Neural crest cell (in vitro differentiated cells): ENCODE measurements at places on chromosomes 2 and 18.

- no peak overlapping the region for H3K27ac ChIP-seq
- no peaks in the 10 kb centered on the region for H3K27me3 ChIP-seq
- no peaks in the 10 kb centered on the region for H3K4me1 ChIP-seq
- H3K36me3 ChIP-seq = peaks cover 5% of the 10 kb centered on the region
- no peak overlapping the region for H3K4me3 ChIP-seq
- no peak for DNase-seq
Observed at GRCh38 chr18:7923105-7923504, 356.0 kb downstream of the PTPRM start.

- no peaks in the 10 kb centered on the region for H3K27me3 ChIP-seq
- H3K27ac ChIP-seq = no peak overlapping the region
- H3K4me1 ChIP-seq = no peaks in the 10 kb centered on the region
- no peak overlapping the region for H3K4me3 ChIP-seq
Observed at GRCh38 chr18:63223837-63224236, 95.7 kb downstream of the BCL2 start.

- DNase-seq = no peak
- no peaks in the 10 kb centered on the region for H3K27me3 ChIP-seq
- no peak overlapping the region for H3K4me3 ChIP-seq
- H3K36me3 ChIP-seq = peaks cover 6% of the 10 kb centered on the region
- H3K4me1 ChIP-seq = no peaks in the 10 kb centered on the region
Observed at GRCh38 chr18:51154431-51155063, 42.9 kb downstream of the MEX3C start.

DNA sequence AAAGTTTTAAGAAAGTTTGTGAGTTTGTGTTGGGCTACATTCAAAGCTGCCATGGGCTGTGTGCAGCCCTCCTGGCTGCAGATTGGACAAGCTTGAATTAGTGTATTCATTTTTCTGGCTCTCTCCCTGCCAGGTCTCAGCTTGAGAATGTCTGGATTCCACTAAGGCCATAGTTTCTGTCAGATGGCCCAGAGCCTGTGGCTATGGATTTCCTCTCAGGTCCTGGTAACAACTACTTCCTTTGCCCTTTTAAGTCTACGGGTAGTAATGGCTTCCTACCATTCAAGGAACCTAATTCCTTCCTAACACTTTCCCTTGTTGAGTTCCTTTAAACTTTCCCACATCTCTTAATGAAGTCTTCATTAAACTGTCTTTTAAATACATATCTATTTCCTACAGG, 24.3 kb upstream of the PSMD14 start:
- peaks cover 1% of the 10 kb centered on the region for H3K27me3 ChIP-seq
- no peaks in the 10 kb centered on the region for H3K4me1 ChIP-seq
- no peak overlapping the region for H3K27ac ChIP-seq
- H3K4me3 ChIP-seq = no peak overlapping the region
- no peak for DNase-seq

GRCh38 chr18:53790786-53791185, 433.7 kb downstream of the MBD2 start:
- H3K4me3 ChIP-seq = no peak overlapping the region
- H3K27me3 ChIP-seq = no peaks in the 10 kb centered on the region
- H3K4me1 ChIP-seq = no peaks in the 10 kb centered on the region
- no peak for DNase-seq
- no peak overlapping the region for H3K27ac ChIP-seq

GRCh38 chr2:69785358-69785757, 43.4 kb downstream of the ANXA4 start:
- H3K4me3 ChIP-seq = no peak overlapping the region
- H3K36me3 ChIP-seq = no peaks in the 10 kb centered on the region
- no peak for DNase-seq
- H3K27me3 ChIP-seq = no peaks in the 10 kb centered on the region
- H3K27ac ChIP-seq = no peak overlapping the region
- peaks cover 15% of the 10 kb centered on the region for H3K4me1 ChIP-seq

GRCh38 chr2:111905990-111906735, 7.8 kb downstream of the MERTK start:
- H3K4me3 ChIP-seq = peak overlapping the region; percentile 41
- peaks cover 52% of the 10 kb centered on the region for H3K4me1 ChIP-seq
- peaks cover 13% of the 10 kb centered on the region for H3K27me3 ChIP-seq
- no peak for DNase-seq
- H3K27ac ChIP-seq = peak overlapping the region; percentile 64
- no peaks in the 10 kb centered on the region for H3K36me3 ChIP-seq

DNA sequence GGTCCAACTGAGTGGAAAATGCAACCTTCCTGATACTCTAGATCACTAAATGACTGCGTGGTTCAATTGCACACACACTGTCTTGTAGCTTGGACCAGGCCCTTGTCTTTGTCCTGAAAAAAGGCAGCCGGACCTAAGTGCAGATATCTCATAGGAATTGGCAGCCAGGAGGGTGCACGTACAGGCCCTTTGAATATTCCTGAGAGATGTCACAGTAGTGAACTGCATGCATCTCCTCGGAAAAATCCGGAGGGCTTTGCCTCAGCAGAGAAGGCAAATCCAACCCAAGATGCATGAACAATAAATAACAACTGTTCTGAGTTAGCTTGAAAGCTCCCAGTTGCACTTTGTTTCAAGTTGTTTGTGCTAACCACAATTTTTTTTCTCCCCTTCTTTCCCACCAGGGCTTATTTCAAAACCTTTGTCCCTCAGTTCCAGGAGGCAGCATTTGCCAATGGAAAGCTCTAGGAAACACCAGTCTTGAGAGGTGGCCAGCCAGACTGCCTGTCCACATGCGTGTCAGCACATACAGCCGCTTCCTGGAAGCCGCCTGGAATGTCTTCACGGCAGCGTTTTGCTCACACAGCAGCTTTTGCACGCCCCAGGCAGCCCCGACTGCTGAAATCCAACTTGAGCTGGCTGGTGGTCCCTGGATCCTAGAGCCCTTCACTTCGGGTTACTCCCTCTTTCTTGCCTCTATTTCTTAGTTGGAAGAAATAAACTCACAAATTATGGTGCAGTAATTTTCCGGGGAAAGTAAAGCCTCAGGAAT, 54.4 kb upstream of the FOSL2 start:
- no peak overlapping the region for H3K4me3 ChIP-seq
- no peaks in the 10 kb centered on the region for H3K36me3 ChIP-seq
- no peak for DNase-seq
- H3K27me3 ChIP-seq = no peaks in the 10 kb centered on the region
- H3K27ac ChIP-seq = no peak overlapping the region
- H3K4me1 ChIP-seq = peaks cover 40% of the 10 kb centered on the region

DNA sequence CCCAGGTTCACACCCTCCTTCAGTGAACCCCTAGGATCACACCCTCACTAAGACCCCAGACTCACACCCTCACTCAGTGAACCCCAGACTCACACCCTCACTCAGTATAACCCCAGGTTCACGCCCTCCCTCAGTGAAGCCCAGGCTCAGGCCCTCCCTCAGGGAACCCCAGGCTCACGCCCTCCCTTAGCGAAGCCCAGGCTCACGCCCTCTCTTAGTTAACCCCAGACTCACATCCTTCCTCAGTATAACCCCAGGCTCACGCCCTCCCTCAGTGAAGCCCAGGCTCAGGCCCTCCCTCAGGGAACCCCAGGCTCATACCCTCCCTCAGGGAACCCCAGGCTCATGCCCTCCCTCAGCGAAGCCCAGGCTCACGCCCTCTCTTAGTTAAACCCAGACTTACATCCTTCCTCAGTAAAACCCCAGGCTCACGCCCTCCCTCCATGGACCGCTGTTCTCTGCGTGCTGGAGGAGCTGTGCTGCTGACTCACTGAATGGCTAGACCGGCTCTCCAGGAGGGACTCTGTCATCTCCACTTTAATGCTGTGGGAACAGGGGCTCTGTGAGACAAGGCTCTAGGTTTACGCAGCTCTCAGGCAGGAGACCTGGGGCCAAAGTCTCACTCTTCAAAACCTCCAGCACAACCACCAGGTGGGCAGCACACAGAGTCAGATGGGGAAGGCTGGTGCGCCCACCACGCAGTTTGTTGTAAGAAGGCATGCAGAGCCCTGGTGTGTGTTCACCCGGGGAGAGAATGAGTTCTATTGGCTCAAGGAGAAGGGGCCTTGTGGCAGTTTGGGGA, 506.9 kb upstream of the MYT1L start:
- peak overlapping the region; percentile 92 for H3K27ac ChIP-seq
- no peak overlapping the region for H3K4me3 ChIP-seq
- H3K27me3 ChIP-seq = no peaks in the 10 kb centered on the region
- no peaks in the 10 kb centered on the region for H3K4me1 ChIP-seq
- no peaks in the 10 kb centered on the region for H3K36me3 ChIP-seq
- DNase-seq = no peak

DNA sequence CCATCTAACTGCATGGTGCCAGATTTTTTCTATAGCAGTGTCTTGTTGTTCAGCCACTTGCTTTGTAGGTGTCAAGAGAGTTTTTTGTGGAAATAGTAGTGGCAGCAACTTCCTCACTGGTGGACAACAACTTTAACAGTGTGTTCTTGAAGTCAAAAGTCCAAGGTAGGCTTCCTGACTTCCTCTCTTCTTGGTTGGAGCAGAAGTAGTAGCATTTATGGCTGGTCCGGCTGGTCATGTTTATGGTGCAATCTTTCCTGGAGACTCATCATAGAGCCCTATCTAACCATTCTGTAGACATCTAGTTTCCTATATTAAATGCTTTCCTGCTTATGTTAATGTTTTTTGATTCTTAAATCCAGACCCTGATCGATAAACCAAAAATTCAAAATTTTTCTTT, 11.7 kb downstream of the GPR75 start:
- no peak overlapping the region for H3K4me3 ChIP-seq
- peaks cover 9% of the 10 kb centered on the region for H3K36me3 ChIP-seq
- H3K4me1 ChIP-seq = no peaks in the 10 kb centered on the region
- H3K27ac ChIP-seq = no peak overlapping the region
- no peak for DNase-seq

GRCh38 chr18:57311472-57311871, 40.9 kb upstream of the ST8SIA3 start:
- no peak overlapping the region for H3K4me3 ChIP-seq
- no peaks in the 10 kb centered on the region for H3K27me3 ChIP-seq
- no peak overlapping the region for H3K27ac ChIP-seq
- no peaks in the 10 kb centered on the region for H3K36me3 ChIP-seq
- no peak for DNase-seq
- no peaks in the 10 kb centered on the region for H3K4me1 ChIP-seq

- peaks cover 6% of the 10 kb centered on the region for H3K36me3 ChIP-seq
- H3K27me3 ChIP-seq = no peaks in the 10 kb centered on the region
- no peak overlapping the region for H3K4me3 ChIP-seq
- peaks cover 20% of the 10 kb centered on the region for H3K4me1 ChIP-seq
Observed at GRCh38 chr2:145065342-145065741, 545.4 kb upstream of the ZEB2 start.

- peaks cover 9% of the 10 kb centered on the region for H3K4me1 ChIP-seq
- no peak overlapping the region for H3K27ac ChIP-seq
- H3K27me3 ChIP-seq = peaks cover 27% of the 10 kb centered on the region
- H3K4me3 ChIP-seq = no peak overlapping the region
Observed at GRCh38 chr18:46565256-46565655, 91.8 kb downstream of the LOXHD1 start.

DNA sequence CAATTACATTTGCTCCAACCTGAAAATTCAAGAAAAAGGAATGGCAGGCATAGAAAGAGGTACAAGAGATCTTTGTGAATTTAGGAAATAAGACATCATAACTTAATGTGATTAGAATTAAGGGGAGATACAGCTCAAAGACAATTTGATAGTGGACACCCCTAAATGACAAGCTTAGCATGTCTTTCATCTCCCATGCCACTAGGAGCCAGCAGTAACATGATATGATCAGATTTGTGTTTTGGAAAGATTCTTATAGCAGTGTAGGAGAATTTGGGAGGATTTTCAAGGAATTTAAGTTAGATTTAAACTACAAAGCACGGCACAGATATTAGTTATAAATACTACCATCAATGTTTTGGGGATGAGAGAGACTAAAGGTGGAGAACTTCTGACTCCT, 340.8 kb downstream of the RDH14 start:
- H3K4me3 ChIP-seq = no peak overlapping the region
- H3K27me3 ChIP-seq = peaks cover 5% of the 10 kb centered on the region

DNA sequence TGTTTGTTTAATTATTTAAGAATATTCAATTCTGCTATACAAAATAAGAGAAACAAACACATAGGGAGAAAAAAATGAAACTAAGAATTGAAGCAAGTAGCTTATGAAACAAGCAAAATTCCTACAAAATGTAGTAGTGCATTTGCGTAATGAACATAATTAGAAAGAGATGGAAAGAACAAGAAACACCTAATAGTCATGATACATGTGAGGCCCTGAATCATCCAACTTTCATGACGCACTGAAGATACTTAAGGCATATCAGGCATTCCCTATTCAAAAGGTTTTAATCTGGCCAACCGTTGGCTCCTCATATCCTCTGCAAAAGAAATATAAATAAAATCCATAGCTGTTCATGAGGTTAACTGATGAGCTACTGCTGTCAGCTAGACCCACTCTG, 14.5 kb upstream of the NAB1 start:
- DNase-seq = no peak
- H3K27me3 ChIP-seq = no peaks in the 10 kb centered on the region
- no peaks in the 10 kb centered on the region for H3K36me3 ChIP-seq
- peaks cover 5% of the 10 kb centered on the region for H3K4me1 ChIP-seq
- H3K4me3 ChIP-seq = no peak overlapping the region

GRCh38 chr2:236715491-236715961, 145.9 kb downstream of the ACKR3 start:
- peak; percentile 26 for DNase-seq
- no peak overlapping the region for H3K4me3 ChIP-seq
- H3K4me1 ChIP-seq = peaks cover 54% of the 10 kb centered on the region
- no peaks in the 10 kb centered on the region for H3K36me3 ChIP-seq
- peaks cover 20% of the 10 kb centered on the region for H3K27me3 ChIP-seq

- no peak overlapping the region for H3K27ac ChIP-seq
- no peaks in the 10 kb centered on the region for H3K27me3 ChIP-seq
- H3K4me3 ChIP-seq = no peak overlapping the region
- DNase-seq = no peak
- peaks cover 47% of the 10 kb centered on the region for H3K36me3 ChIP-seq
- H3K4me1 ChIP-seq = peaks cover 21% of the 10 kb centered on the region
Observed at GRCh38 chr2:148719941-148720436, 75.4 kb downstream of the EPC2 start.

DNA sequence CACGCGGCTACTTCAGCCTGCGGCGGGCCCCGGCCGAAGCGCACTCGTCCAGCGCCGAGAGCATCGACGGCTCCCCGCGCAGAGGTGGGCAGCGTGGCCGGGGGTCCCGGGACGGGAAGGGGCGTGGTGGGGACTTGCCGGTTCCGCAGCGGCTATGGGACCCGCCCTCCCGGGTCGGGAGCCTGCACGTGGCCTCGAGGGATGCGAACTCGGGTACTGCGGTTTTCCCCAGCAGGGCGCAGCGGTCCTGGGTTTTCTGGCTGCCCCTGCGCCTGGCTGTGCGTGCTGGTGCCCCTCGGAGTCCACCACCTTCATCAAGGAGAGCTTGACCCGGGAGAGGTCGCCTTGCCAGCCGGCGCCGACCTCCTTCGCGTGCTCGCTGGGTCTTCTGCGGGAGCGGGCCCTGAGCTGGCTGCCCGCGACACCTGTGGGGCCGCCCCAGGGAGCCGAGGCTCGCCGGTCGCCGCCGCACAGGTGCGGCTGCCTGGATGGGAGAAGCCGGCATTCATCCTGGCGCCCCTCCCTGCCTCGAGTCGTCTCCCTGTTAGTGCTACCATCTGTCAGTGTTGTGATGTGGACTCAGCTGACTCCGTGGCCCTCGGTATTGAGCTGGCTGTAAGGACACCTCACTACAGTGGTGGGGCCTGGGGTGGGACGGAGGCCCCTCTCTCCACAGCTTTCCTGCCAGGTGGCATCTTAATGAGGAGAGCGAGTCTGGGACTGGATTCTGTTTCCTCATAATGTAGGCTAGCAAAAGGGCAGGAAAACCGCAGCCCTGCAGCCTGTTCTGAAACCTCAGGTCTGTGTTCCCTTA, 177.3 kb downstream of the AGAP1 start:
- H3K4me1 ChIP-seq = peaks cover 39% of the 10 kb centered on the region
- no peaks in the 10 kb centered on the region for H3K36me3 ChIP-seq
- H3K4me3 ChIP-seq = peak overlapping the region; percentile 87
- H3K27me3 ChIP-seq = peaks cover 19% of the 10 kb centered on the region
- H3K27ac ChIP-seq = no peak overlapping the region
